ENCODE measurements at places on chromosomes 13 and 19.

GRCh38 chr13:49976314-49977258, 20.3 kb upstream of the TRIM13 start:
- DNase-seq: peak; percentile 80

- DNase-seq: no peak
Measured at GRCh38 chr19:55652311-55653128, 2.3 kb upstream of the U2AF2 start.

GRCh38 chr13:21231426-21231940, 55.0 kb downstream of the MRPL57 start:
- no peak for DNase-seq

GRCh38 chr13:50426927-50427326, 411.7 kb downstream of the KCNRG start:
- DNase-seq: no peak

- DNase-seq: no peak
Measured at GRCh38 chr13:90201676-90202460, 1145.6 kb upstream of the MIR17HG start.

- DNase-seq: peak; percentile 67
Measured at GRCh38 chr13:32310134-32310706, 4.9 kb downstream of the ZAR1L start.

GRCh38 chr13:59671881-59672280, 491.8 kb downstream of the DIAPH3 start:
- no peak for DNase-seq

GRCh38 chr19:35143231-35143715, at the start of gene FXYD7:
Gene FXYD7, plus strand, starts transcription at chr19:35143255. Its CDS starts 79 bp downstream, at chr19:35143334.
- no peak for DNase-seq
